ENCODE measurements at places on chromosomes 16 and 17. TPM values are rescaled to one million over a fixed set of nuclear protein-coding genes. Genes with fewer than 3 reads are reported as not detected.

- DNase-seq: no peak
Observed at GRCh38 chr16:55322327-55322726, 1.7 kb upstream of the IRX6 start.

- DNase-seq: no peak
Observed at GRCh38 chr17:46031440-46031839, 32.4 kb downstream of the STH start.

- DNase-seq: peak; percentile 93
Observed at GRCh38 chr16:10385725-10386516, at the start of gene ATF7IP2. Gene ATF7IP2 (plus strand): TSS chr16:10386061. CDS start chr16:10430621, 44,560 bp downstream.

DNA sequence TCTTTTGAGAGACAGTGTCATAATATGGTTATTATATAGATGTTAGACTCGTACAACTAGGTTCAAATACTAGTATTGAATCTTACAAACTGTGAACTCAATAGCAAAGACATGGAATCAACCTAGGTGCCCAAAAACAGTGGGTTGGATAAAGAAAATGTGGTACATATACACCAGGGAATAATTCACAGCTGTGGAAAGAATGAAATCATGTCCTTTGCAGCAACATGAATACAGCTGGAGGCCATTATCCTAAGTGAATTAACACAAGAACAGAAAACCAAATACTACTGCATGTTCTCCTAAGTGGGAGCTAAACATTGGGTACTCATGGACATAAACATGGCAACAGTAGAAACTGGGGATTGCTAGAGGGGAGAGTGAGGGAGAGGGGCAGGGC, 8.1 kb downstream of the PHKB start:
- peak; percentile 27 for DNase-seq

DNA sequence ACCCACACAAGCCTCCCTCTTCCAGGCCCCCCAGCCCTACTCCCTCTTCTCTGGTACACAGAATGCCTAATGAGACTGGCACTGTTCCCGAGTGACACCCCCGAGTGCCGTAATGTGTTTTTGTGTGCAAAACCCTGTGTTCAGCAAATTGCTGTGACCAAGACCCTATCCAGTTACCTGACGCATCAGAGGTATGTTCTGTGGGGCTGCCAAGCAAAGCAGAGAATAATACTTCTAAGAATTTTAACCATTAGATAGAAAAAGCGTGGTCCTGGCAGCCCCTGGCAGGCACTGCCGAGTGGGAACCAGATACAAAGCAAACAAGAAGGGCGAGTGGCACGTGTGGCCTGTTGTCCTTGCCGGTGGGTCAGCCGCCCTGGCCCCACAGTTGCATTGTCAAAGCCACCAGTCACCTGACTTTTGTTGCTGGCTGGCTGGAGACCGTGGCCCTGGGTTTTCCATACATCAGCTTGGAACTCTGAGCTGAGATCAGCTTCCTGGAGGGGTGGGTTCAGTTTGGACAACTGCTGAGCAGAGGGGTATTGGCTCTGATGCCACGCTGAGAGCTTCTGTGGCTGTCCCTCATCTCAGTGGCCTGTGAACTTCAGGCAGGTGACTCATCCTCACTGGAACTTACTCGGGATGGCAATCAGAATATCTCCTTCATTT, 69.1 kb upstream of the BRD7 start:
- DNase-seq: no peak

- DNase-seq: no peak
Observed at GRCh38 chr16:52496051-52496876, 50.7 kb downstream of the TOX3 start.

- DNase-seq: no peak
Observed at GRCh38 chr16:84039696-84040095, 2.9 kb downstream of the SLC38A8 start.

DNA sequence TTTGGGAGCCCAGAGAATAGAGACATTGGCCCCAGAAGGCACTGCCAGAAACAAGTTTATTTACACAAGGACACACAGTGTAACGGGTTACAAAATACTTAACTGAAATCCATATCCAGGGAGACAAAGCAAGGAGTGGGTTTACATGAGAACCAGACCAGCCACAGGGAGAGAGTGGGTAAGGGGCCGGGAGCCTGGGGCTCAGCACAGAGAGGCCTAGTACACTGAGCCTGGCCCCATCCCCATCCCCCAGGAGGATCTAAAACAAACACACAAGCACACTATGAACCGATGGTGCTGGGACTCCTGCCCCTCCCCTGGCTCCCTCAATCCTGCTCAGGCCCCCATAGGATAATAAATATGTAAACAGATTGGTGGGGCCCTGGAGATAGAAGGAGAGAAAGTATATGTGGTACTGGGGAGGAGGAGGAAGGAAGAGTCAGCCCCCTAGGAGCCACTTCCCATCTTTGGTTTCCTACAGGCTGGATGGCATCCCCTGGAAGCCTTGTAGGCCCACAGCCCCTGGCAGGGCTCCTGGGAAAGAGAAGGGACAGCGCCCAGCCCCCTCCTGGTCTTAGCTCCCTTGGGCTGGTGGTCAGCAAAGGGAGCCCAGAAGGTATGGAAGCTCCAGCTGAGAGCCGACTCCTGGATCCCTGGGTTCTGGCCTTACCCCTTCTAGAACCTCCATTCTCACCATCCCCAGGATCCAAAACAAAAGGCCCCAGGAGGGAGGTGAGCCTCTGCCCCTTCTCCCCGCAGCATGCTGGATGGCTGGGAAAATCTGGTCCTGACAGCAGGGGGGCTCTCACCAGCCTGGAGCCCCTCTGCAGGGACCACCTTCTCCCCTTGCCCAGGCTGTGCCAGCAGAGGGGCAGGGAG, 6.4 kb downstream of the G6PC3 start:
- DNase-seq: no peak

GRCh38 chr17:45048795-45049563, 2.5 kb downstream of the DCAKD start:
- no peak for DNase-seq

DNA sequence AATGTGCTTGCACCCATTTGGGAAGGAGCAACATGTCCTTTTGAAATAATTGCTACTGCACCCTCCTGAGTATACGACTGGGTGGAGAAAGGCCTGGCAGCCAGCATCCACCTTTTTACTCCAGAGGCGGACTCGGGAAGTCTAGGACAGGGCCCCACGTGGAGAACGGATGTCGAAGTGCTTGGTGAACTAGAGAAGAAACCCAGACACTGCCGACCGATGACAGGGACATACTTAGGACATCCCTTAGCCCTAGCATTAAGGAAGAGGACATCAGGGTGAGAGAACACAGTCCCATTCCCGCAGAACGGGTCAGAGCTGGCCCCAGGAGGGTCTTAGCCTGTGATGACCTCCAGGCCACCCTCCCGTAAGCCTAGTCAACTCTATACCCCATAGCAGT, 3.8 kb downstream of the YBX2 start:
- DNase-seq: no peak

GRCh38 chr17:72488555-72489271, 367.9 kb downstream of the SOX9 start:
- DNase-seq: no peak

DNA sequence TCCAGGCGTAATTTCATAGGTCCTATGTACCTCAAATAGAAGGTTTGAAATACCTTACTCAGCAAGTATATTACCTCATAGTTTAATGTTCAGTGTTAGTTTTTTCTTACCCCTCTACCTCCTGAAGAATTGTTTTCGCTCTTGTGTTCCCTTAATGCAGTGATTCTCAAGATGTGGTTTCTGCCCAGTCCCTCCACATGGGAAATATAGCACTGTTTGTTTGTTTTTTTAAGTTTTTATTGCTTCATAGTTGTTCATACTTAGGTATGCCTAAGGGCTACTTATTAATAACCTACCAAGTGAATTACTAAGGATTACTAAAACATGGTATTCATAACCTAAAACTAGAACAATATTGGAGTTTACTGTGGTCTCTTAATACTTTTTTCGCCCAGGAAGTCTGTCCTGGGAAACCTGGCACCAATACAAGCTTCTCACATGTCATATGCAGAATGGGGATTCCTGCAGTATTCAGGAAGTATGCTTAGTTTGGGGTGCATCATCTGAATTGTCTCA, 5.0 kb downstream of the RSPRY1 start:
- no peak for DNase-seq

- peak; percentile 36 for DNase-seq
Observed at GRCh38 chr16:11497851-11498289, 88.8 kb downstream of the LITAF start.

- DNase-seq: no peak
Observed at GRCh38 chr17:2962729-2963128, 100.7 kb downstream of the OR1D5 start.

DNA sequence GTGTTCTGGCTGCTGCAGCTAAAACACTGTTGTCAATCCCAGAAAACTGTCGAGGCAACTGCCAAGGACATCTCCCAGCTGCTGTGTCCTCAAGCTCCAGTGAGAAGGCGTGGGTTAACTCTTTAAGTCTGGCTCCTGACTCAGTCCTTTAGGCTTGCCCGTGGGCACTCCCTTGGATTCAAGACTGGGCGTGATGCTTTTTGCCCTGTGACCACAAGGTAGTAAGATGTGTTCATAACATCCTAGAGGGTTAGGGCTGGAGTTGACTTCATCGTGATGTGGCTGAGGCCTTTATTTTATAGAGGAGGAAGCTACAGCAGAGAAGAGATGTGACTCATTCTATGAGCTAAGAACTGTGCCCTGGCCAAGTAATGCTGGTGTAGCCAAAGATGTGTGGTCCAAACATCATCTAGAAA, 50.9 kb upstream of the TEKT3 start:
- DNase-seq: peak; percentile 38

DNA sequence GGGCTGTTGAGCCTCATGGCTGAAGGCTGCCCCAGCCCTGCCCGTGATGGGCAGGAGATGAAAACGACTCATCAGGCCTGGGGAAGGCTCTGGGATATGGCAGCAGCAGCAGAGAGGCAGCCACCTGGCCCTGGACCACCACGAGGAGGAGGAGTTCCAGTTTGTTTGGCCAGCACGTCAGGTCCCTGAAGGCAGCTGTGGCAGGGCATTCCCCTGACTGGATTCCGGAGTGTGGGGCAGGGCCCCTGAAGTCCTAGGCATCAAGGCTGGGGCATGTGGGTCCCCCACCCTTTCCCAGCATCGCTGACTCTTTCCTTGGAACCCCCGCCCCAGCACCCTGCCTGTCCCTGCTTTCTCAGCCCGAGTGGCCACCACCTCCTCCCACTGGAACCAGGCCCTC, 197.4 kb downstream of the ZNF423 start:
- DNase-seq: no peak

DNA sequence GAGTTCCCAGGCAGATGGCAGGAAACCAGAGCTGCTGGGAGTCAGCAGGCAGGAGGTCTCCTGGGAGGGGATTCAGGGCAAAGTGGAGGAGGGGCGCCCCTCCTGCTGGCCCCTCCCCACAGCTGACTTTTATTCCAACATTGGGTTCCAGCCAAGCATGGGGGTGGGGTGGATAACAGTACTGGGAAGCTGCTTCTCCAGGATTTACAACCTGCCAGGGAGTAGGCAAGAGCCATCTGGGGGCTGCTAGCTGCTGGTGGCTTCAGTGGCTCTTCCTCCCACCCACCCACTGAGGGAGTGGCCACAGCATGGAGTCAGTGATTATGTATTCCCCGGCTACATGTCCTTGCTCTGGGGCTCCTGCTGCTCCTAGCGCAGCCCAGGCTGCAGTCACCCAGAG, 36.8 kb downstream of the TMEM132E start:
- DNase-seq: peak; percentile 45

DNA sequence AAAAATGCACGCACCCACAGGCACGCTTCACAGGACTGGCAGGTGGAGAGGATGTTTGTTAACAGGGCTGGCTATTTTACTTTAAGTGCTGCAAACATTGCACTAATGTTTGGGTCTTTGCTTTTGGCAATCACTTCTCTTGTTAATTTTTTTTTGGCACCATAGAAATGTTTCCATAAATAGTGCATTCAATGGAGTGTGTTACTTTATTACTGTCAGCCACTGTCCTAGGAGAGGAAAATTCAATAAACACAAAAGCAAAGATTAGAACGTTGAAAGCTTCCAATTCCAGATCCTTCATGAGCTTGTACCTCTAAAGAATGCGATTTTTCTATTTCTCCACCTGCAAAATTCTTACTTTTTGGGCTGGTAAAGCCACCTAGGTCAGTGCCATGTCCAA, 743.5 kb downstream of the WWOX start:
- DNase-seq: peak; percentile 40

DNA sequence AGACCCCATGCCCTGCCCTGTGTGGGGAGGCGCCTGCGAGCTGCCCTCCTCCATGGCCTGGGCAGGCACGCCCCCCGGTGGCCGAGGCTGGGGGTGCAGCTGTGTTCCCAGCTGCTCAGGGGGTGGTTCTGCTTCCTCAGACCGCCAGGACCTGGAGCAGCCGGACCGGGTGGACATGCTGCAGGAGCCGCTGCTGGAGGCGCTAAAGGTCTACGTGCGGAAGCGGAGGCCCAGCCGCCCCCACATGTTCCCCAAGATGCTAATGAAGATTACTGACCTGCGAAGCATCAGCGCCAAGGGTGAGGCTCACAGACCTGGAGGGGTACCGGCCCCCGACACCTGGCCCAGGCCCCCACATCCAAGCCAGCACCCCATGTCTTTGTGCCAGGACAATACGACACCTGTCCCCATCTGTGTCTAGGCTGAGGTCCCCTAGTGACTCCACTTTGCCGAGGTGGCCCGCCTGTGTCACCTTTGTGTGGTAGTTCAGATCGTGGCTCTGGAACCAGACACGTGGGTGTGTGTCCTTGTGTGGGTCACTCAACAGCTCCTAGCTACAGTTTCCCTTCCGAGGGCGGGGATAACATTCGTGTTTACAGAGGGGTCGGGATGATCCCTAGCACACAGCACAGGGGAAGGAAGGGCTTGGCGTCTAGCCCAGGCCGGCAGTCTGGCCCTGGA, 9.3 kb downstream of the GJD3 start:
- DNase-seq: peak; percentile 77

DNA sequence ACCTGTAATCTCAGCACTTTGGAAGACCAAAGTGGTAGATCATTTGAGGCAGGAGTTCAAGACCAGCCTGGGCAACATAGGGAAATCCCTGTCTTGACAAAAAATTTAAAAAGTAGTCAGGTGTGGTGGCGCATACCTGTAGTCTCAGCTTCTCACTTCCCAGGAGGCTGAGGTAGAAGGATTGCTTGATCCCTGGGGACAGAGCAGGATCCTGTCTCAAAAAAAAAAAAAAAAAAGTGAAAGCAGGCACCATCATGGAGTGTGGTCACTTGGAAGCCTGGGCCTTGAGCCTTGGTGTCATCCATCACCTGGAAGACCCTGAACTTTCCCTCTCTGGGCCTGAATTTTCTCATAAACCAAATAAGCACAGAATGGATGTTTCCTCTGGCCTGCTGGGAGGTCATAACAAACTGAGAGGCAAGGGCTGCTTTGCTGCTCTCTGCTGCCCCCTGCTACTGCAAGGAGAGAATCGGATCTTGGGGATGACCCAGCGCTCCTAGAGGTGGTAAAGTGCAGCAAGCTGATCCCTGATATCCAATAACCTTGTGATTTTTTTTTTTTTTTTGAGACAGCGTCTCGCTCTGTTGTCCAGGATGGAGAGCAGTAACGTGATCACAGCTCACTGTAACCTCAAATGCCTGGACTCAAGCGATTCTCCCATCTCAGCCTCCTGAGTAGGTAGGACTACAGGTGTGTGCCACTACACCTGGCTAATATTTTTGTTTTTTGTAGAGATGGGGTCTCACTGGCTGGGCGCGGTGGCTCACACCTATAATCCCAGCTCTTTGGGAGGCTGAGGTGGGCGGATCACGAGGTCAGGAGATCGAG, 75.9 kb upstream of the RNU2-1 start:
- DNase-seq: no peak

Gene PERCC1
- polyA plus RNA-seq: not detected

Gene ANKRD40CL
- 0.21 TPM for polyA plus RNA-seq

Gene TNFSF12
- polyA plus RNA-seq: 25.0 TPM

Gene KLHL10
- 0.23 TPM for polyA plus RNA-seq

Gene NOG
- 4.2 TPM for polyA plus RNA-seq

Gene SPOP
- polyA plus RNA-seq: 47.0 TPM

Gene KAT2A
- polyA plus RNA-seq: 56.0 TPM

Gene UNKL
- 7.6 TPM for polyA plus RNA-seq

Gene FOXK2
- polyA plus RNA-seq: 41.6 TPM

Gene XYLT2
- polyA plus RNA-seq: 21.7 TPM

Gene CCDC78
- 1.3 TPM for polyA plus RNA-seq
